ENCODE measurements at places on chromosomes 3 and 15.

GRCh38 chr3:88611826-88612326, 462.1 kb downstream of the C3orf38 start:
- DNase-seq, result peak; percentile 16

DNA sequence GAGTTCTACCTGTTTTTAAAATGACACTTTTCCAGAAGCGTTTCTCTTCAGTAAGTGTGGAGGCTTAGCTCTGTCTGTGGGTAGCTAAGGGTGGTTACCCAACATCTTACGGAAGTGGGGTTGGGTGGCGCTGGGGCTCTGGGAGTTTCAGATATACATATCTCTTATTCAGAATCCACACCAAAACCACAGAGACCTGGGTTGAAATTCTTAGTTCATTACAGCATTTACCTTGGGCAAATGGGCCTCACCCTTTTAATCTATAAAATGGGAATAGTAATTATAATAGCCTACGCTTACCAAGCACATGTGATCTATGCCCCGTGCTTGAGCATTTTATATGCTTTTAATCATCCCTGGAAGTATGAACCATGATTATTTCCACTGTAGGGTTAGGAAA, 9.4 kb downstream of the PTPRG start:
- DNase-seq, result no peak

GRCh38 chr3:117097351-117097750, 387.8 kb downstream of the TUSC7 start:
- no peak for DNase-seq

DNA sequence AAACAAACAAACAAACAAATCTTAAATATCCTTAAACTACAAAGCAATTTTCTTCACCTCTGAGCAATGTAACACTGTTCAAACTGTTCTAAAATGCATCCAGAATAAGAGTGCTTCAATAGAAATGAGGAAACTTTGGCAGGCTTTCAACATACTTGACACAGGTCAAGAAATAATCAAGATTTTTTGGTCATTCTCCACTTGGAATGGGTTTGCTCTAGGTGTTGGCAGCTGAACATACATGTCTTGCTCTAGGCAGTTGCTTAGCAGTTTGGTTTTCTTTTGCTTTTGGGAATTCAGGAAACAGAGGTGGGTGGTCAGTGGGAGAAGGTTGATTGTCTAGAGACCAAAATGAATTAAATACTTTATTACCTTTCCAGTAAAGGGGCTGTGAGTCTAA, 1.4 kb upstream of the LRRC3B start:
- no peak for DNase-seq

DNA sequence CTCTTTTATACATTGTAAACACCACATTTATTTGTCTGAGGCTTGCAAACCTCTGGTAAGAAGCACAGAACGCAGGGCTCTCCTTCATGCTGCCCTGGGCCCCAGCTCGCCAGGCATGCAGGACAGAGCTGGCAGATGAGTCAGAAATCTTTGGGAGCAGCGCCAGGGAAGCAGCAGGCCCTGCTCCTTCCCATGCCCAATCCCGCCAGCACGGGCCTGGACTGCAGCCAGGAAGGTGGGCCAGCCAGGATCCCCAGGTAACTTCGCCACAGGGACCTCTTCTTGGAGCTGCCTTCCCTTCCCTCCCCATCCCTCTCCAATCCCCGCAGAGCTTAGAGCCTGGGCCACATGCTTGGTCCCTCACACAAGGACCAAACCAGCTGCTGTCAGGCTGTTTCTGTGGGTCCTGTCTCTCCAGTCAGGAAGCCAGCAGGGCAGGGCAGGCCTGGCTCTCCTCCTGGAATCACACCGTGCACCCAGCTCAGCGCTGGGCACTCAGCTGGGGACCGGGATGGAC, 8.8 kb downstream of the STOML1 start:
- peak; percentile 91 for DNase-seq

- DNase-seq, result no peak
Observed at GRCh38 chr3:173140986-173141385, at the start of gene SPATA16. TSS of gene SPATA16 (minus strand) at chr3:173141235. CDS start at chr3:173117731, 23,504 bp downstream.

DNA sequence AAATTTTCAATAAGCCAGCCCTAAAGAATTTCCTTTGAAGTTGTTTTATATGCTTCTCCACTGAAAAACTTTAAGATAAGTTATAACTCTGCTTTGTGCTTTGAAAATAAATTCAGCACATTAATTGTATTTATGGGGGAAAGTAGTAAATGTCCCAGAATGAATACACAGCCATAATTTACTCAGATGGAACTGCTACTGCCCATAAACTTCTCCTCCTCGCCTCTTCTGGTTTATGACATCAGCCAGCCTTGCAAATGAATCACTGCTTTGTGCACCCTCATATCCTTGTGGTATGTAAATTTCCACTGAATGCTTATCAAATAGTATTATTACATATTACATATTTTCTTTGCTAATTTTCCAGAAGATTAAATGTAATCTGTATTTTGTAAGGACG, 302.0 kb downstream of the DIPK2A start:
- peak; percentile 97 for DNase-seq

DNA sequence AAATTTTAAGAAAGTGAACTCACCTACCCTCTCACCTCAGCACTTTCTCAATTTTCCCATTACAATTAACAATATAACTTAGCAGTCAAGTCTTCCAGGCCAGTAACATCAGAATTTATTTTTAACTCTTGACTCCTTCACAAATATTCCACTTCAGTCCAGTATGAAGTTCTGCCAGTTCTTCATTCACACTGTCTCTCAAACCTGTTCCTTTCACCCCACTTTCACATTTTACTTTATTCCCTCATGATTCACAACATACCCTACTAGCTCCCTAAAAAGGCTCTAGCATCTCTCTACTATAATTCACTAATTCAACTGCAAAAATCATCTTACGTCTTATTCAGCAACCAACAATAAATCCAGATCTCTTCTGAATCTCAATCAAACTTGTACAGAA, 3.8 kb downstream of the GSK3B start:
- no peak for DNase-seq

DNA sequence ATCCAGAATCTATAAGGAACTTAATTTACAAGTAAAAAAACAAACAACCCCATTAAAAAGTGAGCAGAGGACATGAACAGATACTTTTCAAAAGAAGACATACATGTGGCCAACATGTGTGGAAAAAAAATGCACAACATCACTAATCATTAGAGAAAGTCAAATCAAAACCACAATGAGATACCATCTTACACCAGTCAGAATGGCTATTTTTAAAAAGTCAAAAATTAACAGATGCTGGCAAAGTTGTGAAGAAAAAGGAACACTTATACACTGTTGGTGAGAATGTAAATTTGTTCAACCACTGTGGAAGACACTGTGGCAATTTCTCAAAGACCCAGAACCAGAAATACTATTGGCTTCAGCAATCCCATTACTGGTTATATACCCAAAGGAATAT, 830.0 kb upstream of the ALCAM start:
- no peak for DNase-seq

DNA sequence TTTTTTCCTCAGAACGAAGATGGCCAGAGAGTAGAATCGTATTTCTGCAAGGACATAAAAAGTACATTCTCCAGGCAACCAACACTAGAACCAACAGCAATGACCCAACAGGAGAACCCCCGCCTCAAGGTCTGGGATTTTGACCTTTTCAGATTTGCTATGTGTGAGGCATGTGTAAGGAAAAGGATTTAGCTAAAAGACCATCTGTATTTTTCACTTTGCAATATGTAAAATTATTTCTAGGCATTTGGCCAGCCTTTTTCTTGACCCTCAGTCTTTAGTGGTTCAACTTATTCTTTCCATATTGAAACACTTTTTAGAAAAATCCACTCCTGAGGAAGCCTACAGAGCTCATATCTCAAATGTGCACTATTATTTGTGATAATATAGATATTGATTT, 219.2 kb upstream of the GOLGA6L4 start:
- no peak for DNase-seq

DNA sequence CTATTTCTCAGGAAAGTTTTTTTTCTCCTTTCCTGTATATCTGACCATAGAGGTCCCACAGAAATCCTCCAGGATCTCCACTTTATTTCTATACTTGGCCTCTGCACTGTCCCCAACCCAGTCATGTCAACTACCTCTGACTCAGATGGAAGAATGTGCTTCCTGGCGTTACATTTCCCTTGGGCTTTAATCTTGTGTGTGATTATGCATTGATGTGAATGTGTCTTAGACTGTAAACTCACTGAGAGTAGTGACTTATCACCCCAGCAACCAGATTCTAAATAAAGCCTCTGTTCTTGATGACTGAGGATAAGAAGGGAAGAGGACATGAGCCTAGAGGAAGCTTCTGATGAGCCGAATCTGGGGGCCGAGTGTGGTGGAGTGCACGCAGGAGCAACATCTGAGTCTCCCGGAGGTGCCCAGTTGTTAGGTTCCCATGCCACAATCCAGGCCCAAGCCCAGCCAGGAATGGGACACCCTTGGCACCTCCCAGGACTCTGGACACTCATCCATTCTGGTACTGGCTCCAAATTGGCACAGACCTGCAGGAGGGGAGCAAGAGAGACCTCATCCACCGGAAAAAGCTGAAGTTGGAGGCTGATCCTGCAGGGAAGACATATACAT, 32.1 kb upstream of the HEG1 start:
- DNase-seq, result no peak
